ENCODE measurements at places on chromosomes 3 and 15.

DNA sequence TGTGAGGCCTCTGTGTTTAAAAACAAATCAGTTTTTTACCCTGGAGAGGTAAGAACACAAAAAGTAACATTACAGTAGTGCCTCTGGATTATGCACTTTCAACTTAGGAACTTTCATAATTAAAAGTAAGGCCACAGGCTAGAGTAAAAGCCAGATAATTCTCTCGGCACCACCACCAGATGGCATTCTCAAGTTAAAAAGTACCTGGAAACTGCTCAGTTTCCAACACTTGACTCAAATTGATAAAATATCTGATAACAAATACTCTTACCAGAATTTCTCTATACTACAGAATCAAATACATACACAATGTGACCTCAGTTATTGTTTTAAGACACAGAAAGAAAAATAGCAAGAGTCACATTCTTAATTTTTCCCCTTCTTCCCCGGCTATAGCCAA is 19.9 kb downstream of the SPICE1 start:
- DNase-seq, result no peak

DNA sequence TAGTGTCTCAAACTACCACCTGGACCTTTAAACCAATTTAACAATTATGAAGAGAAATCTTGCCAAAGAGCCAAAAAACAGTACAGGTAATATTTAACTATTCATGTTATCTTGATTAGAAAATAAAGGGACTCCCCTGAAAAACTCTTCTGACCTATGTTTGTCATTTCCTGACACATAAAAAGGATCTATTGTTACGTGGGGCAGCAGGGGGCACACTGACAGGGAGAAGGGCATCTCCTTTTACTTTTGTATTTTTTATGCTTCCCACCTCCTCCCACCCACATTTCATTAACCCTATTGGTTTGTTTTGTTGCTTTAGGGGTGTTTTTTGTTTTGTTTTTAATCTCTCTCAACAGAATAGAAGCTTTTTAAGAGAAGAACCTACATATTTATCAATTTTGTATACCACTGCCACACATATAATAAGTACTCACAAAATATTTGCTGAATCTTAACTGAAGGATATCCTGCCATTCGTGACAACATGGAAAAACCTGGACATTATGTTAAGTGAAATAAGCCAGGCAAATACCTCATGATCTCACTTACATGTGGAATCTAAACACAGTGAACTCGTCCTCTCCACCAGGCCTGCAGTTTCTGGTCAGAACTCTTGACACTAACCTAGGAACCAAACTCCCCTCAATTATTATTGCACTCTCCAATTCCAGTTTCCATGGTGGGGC is 17.7 kb downstream of the STAG1 start:
- no peak for DNase-seq

GRCh38 chr15:52615302-52615701 is 46.5 kb upstream of the ARPP19 start:
- no peak for DNase-seq

DNA sequence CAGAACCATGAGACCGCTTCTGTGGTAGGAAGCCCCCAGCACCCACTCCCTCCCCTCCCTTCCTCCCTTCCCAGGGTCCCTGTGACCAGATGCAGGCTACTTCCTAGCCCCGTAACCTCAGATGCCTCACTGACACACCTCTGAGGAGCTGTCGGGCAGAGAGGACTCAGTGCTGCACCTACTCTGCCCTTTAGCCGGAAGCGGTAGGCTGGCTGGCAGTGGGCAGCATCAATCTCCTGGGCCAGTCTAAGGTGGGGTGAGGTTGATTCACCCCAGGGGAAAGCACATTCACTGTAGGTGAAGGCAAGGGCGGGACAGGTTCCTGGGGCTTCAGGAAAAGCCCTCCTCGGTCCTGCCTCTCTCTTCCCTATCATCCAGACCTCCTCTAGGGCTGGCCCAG is 19.1 kb downstream of the CSRNP1 start:
- DNase-seq, result no peak

- no peak for DNase-seq
These were observed 80.3 kb upstream of the IGSF10 start for GRCh38 chr3:151541178-151541577.

- DNase-seq, result no peak
These were observed 109.6 kb downstream of the FNDC3B start for GRCh38 chr3:172148702-172149565.

DNA sequence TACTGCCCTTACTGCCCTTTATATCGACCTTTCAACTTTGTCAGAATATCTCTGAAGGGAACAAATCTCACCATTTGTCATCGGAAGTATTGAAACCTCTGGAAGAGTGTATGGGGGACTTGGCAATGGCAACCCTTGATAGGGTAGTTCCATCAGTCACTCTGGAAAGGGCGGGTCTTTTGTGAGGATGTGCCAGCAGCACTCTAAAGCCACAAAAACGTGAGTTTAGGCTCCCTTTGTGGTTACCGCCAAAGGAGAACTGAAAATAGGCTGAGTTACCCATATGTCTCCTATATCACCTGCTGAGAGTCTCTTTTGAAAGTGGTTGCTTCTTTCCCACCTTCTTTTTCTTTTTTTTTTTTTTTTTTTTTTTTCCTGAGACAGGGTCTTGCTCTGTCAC is 296.8 kb upstream of the CHRM5 start:
- DNase-seq, result no peak

- DNase-seq, result no peak
These were observed 4.1 kb downstream of the FBN1 start for GRCh38 chr15:48641416-48641815.

DNA sequence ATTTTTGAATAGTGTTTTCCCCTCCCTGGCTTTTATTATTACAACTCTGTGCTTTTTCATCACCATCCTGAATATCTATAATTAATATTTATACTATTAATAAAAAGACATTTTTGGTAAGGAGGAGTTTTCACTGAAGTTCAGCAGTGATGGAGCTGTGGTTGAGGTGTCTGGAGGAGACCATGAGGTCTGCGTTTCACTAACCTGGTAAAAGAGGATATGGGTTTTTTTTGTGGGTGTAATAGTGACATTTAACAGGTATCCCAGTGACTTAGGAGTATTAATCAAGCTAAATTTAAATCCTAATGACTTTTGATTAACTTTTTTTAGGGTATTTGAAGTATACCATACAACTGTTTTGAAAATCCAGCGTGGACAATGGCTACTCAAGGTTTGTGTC is 24.4 kb downstream of the CTNNB1 start:
- no peak for DNase-seq

DNA sequence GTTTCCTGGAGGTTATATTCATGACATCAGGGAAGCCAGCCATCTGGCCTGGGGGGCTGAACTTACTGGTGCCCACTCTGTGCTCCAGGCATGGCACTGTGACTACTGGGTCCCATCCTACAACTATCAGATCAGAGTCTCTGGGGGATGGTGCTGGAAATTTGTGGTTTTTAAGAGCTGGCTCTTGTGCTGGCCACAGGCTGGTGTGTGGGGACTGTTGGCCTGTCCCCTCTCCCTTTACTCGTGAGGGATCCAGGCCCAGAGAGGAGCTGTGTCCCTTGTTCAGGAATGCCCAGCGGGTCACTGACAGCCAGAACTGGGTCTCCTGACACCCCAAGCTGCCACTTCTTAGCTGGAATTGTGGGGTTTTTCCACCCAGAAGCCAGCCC is 44.5 kb upstream of the SEC22A start:
- DNase-seq, result no peak

GRCh38 chr15:52790169-52790708 is at the start of gene ONECUT1:
TSS of gene ONECUT1 (minus strand) at chr15:52790336. CDS start at chr15:52789884, 452 bp downstream.
- DNase-seq, result no peak

GRCh38 chr3:172515130-172515918 is 7.9 kb downstream of the TNFSF10 start:
- DNase-seq, result no peak

GRCh38 chr3:168467115-168467714 is 371.5 kb upstream of the GOLIM4 start:
- peak; percentile 28 for DNase-seq

- DNase-seq, result no peak
These were observed 24.6 kb downstream of the SPPL2A start for GRCh38 chr15:50740955-50741354.

GRCh38 chr3:128850544-128850943 is 28.9 kb upstream of the ACAD9 start:
- DNase-seq, result no peak

- DNase-seq, result no peak
These were observed 2.8 kb upstream of the GP5 start for GRCh38 chr3:194401868-194402329.

- DNase-seq, result no peak
These were observed 129.9 kb downstream of the P3H2 start for GRCh38 chr3:189990826-189991225.

DNA sequence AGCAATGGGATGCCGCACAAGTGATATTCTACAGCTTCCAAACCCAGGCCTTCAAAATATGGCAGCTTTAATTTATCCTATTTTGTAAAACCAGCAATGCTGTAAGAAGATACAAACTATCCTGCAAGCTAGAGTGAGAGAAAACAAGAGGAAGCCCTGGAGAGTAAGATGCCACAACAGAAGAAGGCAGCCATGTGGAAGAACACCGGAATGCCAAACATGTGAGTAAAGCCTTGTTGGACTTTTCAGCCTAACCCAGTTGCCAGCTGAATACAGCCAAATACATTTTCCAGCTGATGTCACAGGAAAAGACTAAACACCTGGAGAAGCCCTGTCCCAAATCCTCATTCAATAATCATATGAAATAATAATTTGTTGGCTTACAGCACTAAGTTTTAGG is 1115.1 kb upstream of the CADM2 start:
- no peak for DNase-seq

DNA sequence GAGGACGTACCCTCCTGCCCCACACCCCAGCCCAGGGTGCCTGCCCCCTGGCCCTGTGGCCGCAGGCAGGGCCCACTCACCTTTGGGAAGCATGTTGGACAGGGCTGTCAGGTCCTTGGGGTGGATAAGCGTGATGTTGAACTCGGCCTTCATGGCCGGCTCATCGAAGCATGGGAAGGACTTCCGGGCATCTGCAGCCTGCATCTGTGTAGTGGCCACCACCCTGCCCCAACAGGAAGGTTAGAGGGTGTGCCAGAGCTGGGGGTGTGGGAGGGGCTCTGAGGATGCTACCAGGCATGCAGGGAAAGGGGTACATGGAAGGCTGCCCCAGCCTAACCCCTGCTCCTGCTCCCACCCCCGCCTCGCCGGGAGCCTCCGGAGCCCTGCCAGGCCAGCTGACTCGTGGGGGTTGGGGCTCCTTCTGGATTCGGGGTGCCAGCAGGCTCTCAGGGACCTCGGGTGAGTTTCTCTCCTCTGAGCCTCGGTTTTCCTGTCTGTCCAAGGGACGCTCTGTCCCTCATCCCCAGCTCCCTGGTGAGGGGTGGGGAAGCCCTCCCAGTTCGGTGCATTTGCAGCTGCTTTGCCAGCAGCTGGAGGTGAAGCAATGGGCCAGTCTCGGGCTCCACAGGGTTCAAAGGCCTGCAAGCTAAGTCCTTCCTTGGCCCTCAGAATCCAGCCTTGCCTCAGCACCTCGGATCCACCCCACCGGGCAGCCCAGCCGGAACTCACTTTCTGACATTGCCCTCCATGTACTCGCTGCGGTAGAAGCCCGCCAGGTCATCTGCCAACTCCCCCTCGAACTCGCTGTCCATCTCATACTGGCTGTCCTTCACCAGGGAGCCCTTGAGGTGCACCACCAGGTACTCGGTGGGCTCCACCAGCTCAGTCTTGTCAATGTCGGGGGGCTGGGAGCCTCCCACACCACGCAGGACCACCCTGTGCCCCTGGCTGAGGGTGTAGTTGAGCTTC is 9.1 kb downstream of the ANPEP start:
- no peak for DNase-seq

GRCh38 chr3:99549957-99550603 is 88.3 kb upstream of the COL8A1 start:
- no peak for DNase-seq

DNA sequence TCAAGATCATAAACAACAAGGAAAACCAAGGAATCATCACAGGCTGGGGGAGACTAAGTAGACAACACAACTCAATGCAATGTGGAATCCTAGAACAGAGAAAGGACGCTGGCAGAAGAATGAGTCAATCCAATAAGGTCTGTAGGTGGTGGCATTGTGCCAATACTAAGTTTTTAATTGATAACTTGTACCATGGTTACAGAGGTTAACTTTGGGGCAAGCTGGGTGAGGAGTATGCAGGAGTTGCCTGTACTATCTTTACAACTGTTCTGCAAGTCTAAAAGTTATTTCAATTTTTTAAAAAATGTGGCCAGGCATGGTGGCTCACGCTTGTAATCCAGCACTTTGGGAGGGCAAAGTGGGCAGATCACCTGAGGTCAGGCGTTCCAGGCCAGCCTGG is 46.2 kb downstream of the RORA start:
- no peak for DNase-seq

DNA sequence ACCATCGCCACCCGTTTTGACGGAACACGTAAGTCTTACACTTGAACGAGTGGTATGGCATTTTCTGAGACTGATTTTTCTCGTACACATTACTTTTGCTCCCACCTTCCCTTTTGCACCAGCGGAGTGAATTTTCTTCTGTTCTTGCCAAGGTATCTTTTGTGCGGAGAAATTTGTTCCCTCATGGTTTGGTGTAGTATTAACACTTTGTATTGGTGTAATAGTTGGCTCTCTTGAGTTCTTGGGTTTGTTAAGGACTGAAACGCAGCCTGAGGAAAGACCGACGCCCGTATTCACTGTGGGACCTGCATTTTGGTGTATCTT is 420 bp downstream of the KCNH8 start:
- DNase-seq, result no peak

DNA sequence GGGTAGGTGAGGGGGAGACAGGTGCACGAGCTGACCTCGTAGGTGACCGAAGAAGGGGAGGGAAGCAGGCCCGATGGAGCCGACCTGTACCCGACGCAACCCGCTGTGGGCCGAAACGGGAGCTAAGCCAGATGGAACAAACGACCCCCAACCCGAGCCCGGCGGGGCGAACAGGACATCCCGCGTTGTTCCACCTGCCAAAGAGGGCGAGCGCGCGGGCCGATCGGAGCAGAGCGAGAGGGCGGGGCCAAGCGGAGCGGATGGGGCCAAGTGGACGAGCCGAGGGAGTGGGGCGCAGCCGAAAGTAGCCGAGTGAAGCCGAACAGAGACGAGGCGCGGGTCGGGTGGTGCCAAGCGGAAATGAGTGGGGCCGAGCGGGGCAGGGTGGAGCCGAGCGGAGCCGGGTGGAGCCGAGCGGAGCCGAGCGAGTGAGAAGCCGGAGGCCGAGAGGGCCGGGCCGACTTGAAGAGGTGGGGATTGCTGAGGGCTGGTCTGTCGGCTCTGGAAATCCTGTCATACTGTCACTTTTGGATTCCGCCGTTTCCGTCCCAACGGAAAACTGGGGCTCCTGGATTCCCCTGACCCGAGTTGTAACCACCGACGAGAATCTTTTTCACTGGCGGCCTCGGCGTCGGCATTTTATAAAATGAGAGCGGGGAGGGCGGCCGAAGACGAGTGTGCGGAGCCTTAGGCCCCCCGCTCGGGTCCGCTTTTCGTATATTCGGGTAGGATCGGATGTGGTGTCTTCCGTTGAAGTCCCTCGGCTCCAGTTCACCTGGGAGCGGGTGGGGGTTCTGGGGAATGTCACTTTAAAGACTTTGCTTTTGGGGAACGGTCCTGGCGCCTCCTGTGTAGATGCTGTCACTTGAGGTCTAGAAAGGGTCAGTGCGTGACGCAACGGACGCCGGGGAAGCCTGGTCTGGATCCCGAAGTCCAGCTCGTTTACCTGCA is 15.6 kb upstream of the WNT7A start:
- DNase-seq, result peak; percentile 74

- no peak for DNase-seq
These were observed 480.0 kb upstream of the ROBO1 start for GRCh38 chr3:80247766-80248165.

Data from amniotic stem cell (primary cell).